NCI-H1436 treated with DMSO at 0.1 percent for 48 hours (cell line): ENCODE measurements at places on chromosomes 16 and 17.

DNA sequence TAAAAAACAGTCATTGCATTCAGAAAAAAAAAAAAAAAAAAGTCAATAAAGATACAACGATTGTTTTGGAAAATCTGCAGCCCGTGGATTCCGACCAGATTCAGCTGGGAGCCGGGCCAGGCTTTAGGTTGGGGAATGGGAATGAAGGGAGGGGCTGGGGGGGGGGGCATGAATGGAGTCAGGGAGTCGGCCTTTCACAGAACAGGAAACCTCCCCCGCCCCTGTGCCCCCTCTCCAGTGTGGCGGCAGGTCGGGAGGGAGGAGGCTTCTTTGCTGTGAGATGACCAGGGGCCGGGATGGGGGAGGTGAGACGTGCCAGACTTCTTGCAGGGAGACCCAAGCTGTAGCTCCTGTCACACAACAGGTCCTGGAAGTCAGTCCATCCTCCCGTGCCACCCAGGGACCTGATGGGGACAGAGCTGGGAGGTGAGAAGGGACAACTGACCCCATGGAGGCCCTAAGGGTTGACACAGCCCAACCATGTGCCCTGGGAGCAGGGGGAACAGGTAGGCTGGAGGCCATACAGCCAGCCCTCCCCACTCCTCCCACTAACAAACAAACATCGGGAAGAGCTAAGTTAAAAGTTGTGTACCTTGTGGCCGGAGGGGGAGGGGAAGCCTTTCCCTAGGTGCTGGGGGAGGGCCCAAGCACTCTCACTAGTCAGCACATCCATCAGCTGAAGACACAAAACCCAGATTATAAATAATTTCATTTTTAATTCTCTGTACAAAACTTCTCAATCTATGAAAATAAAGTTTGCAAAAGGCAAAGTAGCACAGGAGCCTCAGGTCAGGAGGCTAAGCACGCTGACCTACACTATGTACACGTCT lies 25.2 kb downstream of the SREBF1 start:
- DNase-seq, result no peak

- DNase-seq, result no peak
Measured at GRCh38 chr17:15351478-15351840, 10.1 kb upstream of the TEKT3 start.

GRCh38 chr16:54503011-54503855 lies 216.6 kb upstream of the IRX3 start:
- DNase-seq, result no peak

DNA sequence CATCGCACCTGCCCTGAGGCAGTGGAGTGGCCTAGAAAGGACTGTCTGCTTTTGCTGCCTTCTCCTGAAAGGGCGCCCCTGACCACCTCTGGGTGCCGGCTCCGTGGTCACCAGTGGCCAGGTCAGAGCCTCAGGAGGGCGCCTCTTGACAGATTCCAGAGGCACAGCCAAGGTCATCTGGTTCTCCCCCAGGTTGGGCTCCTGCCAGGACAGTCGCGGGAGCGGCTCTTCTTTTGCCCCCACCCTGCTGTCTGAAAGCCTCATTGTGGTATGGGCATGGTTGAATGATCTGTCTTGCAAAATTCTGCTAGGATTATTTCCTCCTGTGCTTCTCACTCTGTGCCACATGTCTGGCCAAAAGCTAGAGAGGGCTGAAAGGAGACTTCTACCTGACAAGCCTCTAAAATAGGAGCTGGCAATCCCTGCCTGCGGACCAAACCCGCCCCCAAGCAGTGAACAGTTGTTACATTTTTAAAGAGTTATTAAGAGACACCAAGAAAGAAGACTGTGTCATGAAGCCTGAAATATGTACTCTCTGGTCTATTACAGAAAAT lies 82.8 kb downstream of the SNX29 start:
- no peak for DNase-seq

GRCh38 chr17:57489321-57489720 lies 233.0 kb downstream of the MSI2 start:
- no peak for DNase-seq

DNA sequence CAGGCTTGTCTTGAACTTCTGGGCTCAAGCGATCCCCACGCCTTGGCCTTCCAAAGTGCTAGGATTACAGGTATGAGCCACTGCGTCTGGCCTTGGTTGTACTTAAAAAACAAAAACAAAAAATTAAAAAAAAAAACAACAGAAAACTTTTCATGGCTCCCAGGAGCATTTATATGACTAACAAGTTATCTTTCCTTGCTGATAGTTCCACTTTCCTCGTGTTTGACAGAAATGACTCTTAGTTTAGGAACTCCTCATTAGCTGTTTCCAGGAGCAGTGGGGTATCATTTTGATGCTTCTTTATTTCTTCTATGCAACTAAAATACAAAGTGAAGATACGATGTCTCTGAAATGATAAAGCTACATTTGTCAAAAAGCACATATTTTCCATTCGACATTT lies 165.4 kb downstream of the PRKCA start:
- DNase-seq, result no peak

DNA sequence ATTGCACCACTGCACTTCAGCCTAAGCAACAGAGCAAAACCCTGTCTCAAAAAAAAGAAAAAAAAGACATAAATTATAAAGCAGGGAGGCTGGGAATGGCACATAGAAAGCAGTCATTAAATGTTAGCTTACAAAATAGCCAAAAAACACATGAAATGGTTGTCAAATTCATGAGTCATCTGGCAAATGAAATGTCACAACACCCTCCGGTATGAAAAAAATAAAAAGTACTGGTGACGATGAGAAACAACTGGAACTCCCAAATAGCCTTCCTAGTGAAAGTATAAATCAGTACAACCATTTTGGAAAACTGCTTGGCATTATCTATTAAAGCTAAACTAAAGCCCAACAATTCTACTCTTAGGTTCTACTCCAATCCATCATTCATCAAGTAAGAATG lies 3.5 kb upstream of the KATNB1 start:
- no peak for DNase-seq

- DNase-seq, result no peak
Measured at GRCh38 chr16:87765473-87765775, 362 bp downstream of the KLHDC4 start.

- DNase-seq, result no peak
Measured at GRCh38 chr16:15536843-15537242, 102.5 kb downstream of the BMERB1 start.

GRCh38 chr17:31580706-31581490 lies 189.4 kb downstream of the RAB11FIP4 start:
- DNase-seq, result no peak

- DNase-seq, result no peak
Measured at GRCh38 chr17:39971076-39971603, 8.3 kb downstream of the GSDMA start.
